ENCODE measurements at places on chromosomes 2 and 18.

GRCh38 chr2:95034221-95034620 lies 8.7 kb downstream of the MAL start:
- DNase-seq, result no peak

- DNase-seq, result no peak
These were observed 53.4 kb downstream of the ADI1 start for GRCh38 chr2:3465844-3466481.

DNA sequence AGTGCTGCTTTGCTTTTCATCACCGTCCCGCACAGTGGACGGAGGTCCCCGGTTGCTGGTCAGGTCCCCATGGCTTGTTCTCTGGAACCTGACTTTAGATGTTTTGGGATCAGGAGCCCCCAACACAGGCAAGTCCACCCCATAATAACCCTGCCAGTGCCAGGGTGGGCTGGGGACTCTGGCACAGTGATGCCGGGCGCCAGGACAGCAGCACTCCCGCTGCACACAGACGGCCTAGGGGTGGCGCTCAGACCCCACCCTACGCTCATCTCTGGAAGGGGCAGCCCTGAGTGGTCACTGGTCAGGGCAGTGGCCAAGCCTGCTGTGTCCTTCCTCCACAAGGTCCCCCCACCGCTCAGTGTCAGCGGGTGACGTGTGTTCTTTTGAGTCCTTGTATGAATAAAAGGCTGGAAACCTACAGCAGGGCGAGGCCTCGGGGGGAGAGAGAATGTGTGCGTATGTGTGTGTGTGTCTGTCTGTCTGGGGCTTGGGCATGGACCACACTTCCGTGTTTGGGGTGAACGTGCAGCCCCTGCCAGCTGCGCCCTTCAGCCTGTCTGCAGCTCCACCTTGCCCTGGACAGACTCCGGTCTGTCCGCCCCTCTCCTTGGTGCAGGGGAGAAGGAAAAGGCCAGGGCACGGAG lies 32.3 kb downstream of the GPC1 start:
- peak; percentile 13 for DNase-seq

GRCh38 chr2:135650721-135651120 lies 90.9 kb upstream of the UBXN4 start:
- no peak for DNase-seq

DNA sequence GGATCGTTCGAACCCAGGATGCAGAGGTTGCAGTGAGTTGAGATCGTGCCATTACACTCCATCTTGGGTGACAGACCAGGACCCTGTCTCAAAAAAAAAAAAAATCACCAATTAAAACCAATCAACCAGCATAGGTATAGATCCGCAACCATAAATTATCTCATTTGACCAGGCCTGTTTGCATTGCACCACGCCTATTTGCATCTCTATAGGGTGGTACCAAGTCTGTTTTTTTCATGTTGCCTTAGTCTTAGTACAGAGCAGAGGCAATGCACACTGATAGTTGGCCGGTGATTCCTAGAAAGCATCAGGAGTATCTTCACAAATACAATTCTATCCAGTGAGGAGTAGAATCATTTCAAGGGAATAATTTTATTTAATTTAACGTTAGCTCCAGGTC lies 9.3 kb upstream of the NPC1 start:
- DNase-seq, result no peak

GRCh38 chr2:127106457-127106990 lies 430 bp downstream of the BIN1 start:
- DNase-seq, result no peak

- DNase-seq, result no peak
These were observed 1552.3 kb upstream of the SLC39A10 start for GRCh38 chr2:194104687-194105086.

GRCh38 chr2:20543469-20544152 lies 96.7 kb downstream of the RHOB start:
- no peak for DNase-seq

GRCh38 chr2:96353032-96353561 lies 17.5 kb downstream of the NCAPH start:
- DNase-seq, result no peak

DNA sequence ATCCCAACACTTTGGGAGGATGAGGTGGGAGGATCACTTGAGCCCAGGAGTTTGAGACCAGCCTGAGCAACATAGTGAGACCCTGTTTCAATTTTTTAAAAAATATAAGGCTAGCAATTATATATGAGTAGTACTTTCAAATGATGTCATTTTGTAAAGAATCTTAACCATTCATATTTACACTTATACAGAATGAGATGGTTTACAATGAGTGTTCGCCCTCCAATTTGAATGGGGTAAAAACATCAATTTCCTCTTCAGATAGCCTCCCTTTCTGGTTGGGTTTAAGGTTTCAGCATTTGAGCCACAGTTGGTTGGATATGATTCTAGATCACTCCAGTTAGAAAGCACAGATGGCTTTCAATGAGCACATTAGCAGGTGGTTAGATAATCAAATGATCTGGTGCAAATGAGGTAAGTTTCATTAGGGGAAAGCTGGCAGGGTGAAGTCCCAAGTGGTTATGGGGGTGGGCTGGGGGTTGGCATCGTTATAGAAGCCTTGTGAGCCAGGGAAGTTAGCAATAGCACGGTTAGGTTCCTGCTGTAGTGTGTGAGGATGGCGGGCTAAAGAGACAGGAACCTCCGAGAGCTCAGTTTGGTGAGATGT lies 63.9 kb downstream of the TRPM8 start:
- DNase-seq, result no peak

DNA sequence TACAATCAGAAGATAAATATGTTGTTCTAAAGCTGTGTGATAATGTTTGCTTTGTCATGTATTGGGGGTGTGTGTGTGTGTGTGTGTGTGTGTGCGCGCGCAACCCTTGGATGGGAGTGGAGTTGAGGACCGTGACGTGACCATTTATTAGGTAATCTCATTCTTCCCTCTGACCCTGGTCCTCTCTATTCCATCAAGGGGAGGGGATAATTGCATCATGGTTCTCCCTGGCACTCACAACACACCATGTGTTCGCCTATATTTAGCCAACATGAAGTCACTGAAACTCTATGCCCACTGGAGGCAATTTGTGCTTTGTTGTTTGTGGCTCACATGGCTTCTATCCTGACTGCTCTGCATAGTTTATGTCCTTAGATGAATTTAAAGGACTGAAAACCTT lies 79.8 kb upstream of the LRPPRC start:
- DNase-seq, result no peak

DNA sequence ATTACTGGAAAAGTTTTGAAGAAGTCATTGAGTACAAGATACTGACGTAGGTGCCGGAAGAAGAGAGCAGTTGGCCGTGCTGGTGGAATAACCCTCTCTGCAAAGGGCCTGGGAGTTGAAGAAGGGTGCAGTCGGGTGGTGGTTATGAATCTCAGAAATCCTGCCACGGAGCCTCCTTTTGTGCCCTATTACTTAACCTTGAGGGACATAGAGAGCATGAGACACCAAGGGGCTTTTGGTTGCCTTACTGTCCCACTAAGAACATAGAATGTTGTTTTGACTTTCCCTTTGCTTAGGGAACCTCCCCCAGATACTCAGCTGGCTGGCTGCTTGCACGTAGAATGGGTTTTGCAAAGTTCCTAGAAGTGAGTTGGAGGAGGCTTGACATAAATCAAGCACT lies 1.3 kb upstream of the CD28 start:
- no peak for DNase-seq

GRCh38 chr2:120743657-120744056 lies 8.0 kb downstream of the GLI2 start:
- DNase-seq, result no peak

GRCh38 chr2:73939419-73939818 lies 12.7 kb downstream of the DGUOK start:
- DNase-seq, result peak; percentile 32

DNA sequence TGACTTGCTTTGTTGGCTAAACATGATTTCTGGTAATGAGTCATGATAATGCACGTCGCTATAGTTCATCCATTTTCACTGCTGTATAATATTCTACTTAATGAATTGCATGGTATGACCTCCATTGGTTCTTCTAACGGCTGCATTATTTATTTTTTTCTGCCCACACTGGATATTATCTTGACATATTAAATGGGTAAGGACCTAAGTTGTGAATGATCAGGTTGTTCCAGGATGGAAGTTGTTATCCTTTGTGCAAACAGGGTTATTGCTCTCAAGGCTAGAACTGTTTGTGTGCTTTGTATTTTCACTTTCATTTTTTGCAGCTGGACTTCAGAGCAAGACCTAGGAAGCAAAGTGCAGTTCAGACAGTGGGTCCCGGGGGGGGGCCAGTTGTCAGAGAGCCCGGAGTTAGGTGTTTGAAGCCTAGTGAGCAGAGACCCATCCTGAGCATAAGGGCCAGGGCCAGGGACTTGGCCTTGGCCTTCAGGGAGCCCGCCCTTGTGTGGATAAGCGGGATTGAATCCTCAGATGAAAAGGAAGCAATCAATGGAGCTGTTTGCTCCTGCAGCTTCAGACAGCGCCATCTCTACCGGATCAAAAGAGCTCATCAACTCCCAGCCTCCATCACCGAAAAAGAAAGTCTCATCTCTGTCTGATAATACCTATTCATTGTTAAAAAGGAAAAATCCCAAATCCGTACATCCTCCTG lies 48.2 kb downstream of the AGAP1 start:
- no peak for DNase-seq

GRCh38 chr2:216571909-216572513 lies 61.2 kb upstream of the IGFBP2 start:
- DNase-seq, result no peak

- no peak for DNase-seq
These were observed 110.9 kb upstream of the DNAJC10 start for GRCh38 chr2:182605166-182605565.

- no peak for DNase-seq
These were observed 3.5 kb upstream of the FHOD3 start for GRCh38 chr18:36294031-36294430.

DNA sequence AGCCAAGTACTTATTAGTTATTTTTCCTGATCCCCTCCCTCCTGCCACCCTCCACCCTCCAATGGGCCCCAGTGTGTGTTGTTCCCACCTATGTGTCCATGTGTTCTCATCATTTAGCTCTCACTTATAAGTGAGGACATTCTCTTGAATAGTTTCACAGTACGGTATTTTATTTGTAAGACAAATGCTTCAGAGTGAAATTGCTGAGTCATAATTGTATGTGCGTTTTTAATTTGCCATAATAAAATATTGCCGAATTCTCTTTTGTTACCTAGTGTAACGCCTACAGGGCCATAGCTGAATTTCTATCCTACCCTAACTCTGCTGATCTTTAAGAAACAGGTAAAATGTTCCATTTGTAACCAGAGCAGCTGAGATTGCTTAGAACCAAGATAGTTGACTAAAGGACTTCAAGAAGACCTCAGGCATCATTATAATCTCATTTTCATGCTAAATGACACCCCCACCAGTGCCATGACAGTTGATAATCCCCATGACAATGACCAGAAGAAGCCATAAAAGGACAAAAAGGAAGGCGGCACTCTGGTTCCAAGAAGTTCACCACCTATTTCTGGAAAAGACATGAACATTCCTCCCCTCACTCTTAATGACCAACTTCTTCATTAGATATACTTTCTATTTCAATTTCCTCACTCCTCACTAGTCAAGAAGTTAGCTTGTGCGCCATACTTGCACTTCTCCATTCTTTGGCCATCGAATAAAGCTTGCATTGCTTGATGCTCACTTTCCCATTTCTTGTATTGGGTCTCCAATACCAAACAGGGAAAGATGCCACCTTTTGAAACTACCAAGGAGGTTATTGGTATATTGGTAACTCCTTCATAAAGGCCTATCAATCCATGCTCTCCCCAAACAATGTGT lies 18.4 kb downstream of the SCN9A start:
- no peak for DNase-seq

GRCh38 chr2:142989273-142990204 lies 112.1 kb downstream of the KYNU start:
- no peak for DNase-seq

DNA sequence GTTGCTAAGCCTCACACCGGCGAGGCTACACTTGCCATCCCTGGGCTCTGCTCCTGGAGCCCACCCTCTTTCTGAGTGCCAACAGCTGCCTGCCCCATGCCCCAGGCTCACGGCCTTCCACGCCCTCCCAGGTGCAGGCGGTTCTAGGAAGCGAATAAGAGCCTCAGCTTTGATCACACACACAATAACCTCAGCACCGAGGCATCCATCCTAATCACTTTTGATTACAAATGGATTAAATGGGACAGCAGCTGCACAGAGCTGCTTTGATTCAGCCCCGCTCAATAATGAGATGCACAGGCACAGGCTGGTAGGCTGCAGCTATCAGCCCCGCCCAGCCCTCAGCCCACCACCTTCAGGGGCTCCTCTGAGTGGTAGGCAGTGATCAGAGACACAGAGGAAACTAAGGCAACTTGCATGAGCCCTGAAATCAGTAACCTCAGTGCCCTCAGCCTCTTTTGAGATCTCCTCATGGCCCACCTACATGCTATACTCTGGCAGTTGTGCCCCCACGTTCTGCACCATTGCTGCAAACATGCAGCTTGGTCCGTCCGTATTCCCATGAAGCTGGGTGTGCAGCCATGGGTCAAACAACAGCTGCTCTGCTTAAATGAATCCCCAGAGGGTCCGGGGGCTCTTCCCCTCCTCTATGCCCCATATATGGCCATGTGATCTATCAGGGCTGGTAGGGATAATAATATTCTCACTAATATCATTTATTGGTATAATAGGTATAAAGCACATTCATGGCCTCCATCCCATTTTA lies 171.4 kb downstream of the SETBP1 start:
- DNase-seq, result no peak

- DNase-seq, result no peak
These were observed 10.6 kb downstream of the TLK1 start for GRCh38 chr2:171149986-171150693.

DNA sequence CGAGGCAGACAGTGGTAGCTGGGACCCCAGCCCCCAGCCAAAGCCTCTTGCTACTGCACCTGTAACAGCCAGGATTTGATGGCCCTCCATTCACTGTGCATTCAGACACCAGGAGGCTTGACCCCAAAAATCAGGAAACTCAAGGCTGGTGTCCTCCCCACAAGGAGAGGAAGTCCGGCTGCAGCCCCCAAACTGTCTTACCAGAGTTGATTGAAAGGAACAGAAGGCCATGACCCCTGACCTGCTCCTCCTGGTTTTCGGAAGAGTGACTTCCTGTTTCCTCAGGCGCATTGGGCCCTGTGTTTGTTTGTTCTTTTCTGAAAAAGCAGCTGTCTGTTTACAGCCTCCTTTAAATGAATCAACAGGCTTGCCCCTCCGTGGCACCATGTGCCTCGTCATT lies 111.6 kb downstream of the RNF144A start:
- DNase-seq, result no peak

DNA sequence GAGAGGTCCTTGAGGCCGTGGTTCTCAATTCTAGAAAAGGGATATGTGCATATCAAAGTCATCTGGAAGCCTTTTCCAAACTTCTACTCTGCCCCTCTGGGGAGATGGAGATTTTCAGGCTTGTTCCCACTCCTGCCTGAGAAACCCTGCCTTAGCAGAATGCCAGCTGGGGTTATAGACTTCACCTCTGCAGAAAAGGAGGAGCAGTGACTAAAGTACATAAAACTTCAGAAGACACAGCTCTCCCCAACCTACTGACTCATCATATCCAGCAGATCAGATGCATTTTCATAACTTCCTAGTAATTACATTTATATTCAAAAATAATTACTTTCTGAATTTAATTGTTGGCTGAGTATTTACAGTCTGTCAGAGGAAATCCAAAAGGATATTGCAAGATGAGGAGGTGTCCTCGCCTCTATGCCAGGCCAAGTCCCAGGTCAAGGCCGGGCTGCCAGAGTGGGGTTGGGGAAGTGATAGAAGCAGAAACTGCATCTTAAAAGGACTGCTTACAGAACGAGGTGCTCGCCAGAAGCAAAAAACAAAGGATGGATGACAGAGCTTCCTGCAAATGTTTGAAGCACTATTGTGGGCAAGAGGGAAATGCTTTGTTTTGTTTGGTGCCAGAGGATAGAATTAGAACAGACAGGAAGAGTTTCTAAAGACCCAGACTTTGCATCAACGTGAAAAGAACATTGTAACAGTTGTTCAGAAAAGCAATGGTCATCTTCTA lies 75.6 kb upstream of the APCDD1 start:
- no peak for DNase-seq

All from activated CD8-positive, alpha-beta memory T cell treated with anti-CD3 and anti-CD28 coated beads, Interleukin-2, amount 50 U/mL, for 4 hours (primary cell).